ENCODE measurements at places on chromosomes 4 and X. TPM values are rescaled to one million over a fixed set of nuclear protein-coding genes. Genes with fewer than 3 reads are reported as not detected.

The PRRG3 gene
- total RNA-seq, result not detected

The KLB gene
- not detected for total RNA-seq

The ENPEP gene
- 1.4 TPM for total RNA-seq

The GK gene
- total RNA-seq, result 3.8 TPM

The TMPRSS11F gene
- not detected for total RNA-seq

The PPP1R2C gene
- not detected for total RNA-seq

The EFHC2 gene
- 0.21 TPM for total RNA-seq

The AMER1 gene
- total RNA-seq, result 4.9 TPM

The CT47B1 gene
- not detected for total RNA-seq

The SLC26A1 gene
- 0.24 TPM for total RNA-seq

The TTC29 gene
- not detected for total RNA-seq

The PDE6B gene
- 2.1 TPM for total RNA-seq

The PPBP gene
- total RNA-seq, result not detected

Data from myocyte (in vitro differentiated cells).